NCI-H774 (cell line): ENCODE measurements at places on chromosomes 2 and 18.

GRCh38 chr18:808502-808901, 3.5 kb downstream of the YES1 start:
- no peak for DNase-seq

DNA sequence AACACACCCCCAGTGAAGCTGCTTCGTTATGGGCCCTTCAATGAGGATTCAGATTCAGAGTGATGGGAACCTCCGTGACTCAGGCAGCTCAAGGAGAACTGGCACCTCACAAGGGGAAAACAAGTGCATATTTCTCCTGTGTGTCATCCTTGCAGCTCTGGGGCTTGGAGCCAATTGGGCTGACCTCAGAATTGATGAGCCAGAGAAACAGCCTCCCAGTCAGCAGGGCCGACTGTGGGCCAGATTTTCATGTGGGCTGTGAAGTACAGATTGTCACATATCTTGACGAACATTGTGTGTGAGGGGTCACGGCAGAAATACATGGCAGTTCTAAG, 189.6 kb upstream of the SP5 start:
- no peak for DNase-seq

- no peak for DNase-seq
Measured at GRCh38 chr18:55910296-55910695, 322.3 kb upstream of the TCF4 start.

DNA sequence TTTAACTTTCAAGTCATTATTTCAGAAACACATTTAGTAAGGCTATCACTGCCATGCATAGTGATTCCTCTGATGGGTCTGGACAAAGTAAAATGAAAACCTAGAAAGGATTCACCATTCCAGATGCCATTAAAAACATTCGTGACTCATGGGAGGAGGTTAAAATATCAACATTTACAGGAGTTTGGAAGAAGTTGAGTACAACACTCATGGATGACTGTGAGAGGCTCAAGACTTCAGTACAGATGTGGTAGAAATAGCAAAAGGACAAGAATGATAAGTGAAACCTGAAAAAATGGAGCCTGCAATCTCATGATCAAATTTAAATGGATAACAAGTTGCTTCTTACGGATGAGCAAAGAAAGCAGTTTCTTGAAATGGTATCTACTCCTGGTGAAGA, 5.8 kb upstream of the TWSG1 start:
- no peak for DNase-seq

DNA sequence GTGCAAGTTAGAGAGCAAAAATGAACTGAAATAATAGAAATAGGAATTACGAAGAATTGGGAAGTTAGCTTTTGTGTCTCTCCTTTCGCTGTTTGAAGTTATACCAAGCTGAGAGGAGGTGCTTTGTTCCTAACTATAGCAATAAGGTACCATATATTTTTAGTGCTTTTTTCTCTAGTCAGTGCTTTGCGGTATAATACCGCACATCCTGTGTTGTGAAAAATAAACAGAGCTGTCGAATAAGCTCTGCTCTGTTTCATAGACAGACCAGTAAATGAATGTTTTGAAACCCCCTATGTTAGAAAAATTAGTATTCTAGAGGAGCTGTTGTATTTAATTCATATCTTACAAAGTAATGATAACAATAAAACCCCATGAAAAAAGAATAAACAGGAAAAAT, 130.8 kb downstream of the MAP4K4 start:
- DNase-seq: no peak
